ENCODE measurements at places on chromosomes 3 and 15. TPM values are rescaled to one million over a fixed set of nuclear protein-coding genes. Genes with fewer than 3 reads are reported as not detected.

KCNMB2 gene
- polyA plus RNA-seq, result 13.1 TPM

KNG1 gene
- not detected for polyA plus RNA-seq

RTP3 gene
- 0.14 TPM for polyA plus RNA-seq

LRRC58 gene
- polyA plus RNA-seq, result 11.1 TPM

GABRR3 gene
- polyA plus RNA-seq, result not detected

BCHE gene
- polyA plus RNA-seq, result 66.7 TPM

SNX4 gene
- 35.9 TPM for polyA plus RNA-seq

CLN6 gene
- 19.5 TPM for polyA plus RNA-seq

AP3B2 gene
- polyA plus RNA-seq, result 0.29 TPM

ST8SIA2 gene
- 15.6 TPM for polyA plus RNA-seq

CEMIP gene
- 2.4 TPM for polyA plus RNA-seq

KCNH8 gene
- polyA plus RNA-seq, result 0.10 TPM

CEP19 gene
- 1.6 TPM for polyA plus RNA-seq

C3orf49 gene
- polyA plus RNA-seq, result 0.22 TPM

ZNF660 gene
- 4.1 TPM for polyA plus RNA-seq

GPR149 gene
- polyA plus RNA-seq, result 0.10 TPM

TMC3 gene
- polyA plus RNA-seq, result 0.08 TPM

COL8A1 gene
- polyA plus RNA-seq, result 1.1 TPM

ZNF860 gene
- polyA plus RNA-seq, result 0.47 TPM

C3orf22 gene
- not detected for polyA plus RNA-seq
